ENCODE measurements at places on chromosomes 6 and 20.

DNA sequence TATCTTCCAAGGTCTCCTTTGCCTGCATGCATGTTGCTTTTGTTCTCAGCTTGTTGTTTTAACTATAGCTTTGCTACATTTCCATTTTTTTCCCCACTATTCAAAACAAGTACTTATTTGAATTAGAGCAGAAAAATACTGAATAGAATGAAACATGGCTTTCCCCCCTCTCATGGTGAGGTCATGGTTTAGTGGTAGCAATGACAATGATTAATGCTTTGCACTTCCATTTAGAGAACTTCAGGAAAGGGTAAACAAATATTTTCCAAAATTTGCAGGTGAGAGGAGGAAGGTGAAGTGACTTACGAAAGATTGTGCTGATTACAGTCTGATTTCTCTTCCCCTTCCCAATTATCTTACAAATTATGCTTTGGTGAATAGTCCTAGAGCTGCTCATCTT lies 47.8 kb upstream of the TRAF3IP2 start:
- no peak for DNase-seq

DNA sequence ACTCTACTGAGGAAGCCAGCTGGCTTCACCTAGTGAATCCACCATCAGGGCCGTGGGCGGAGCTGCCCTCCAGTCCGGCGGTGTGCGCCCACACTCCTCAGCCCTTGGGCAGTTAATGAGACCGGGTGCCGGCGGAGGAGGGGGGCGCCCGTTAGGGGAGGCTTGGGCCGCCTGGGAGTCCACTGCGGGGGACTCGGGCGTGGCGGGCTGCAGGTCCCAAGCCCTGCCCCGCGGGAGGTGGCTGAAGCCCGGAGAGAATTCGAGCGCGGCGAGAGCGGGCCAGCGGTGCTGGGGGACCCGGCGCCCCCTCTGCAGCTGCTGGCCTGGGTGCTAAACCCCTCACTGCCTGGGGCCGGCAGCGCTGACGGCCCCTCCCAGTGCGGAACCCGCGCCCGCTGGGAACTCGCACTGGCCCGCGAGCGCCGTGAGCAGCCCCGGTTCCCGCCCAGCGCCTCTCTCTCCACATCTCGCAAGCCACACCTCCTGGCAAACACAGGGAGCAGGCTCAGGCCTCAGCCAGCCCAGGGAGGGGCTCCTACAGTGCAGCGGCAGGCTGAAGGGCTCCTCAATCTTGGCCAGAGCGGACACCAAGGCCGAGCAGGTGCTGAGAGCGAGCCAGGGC lies 38.4 kb upstream of the GCNT2 start:
- no peak for DNase-seq

GRCh38 chr6:155171109-155171746 lies 92.6 kb upstream of the CLDN20 start:
- peak; percentile 79 for DNase-seq

DNA sequence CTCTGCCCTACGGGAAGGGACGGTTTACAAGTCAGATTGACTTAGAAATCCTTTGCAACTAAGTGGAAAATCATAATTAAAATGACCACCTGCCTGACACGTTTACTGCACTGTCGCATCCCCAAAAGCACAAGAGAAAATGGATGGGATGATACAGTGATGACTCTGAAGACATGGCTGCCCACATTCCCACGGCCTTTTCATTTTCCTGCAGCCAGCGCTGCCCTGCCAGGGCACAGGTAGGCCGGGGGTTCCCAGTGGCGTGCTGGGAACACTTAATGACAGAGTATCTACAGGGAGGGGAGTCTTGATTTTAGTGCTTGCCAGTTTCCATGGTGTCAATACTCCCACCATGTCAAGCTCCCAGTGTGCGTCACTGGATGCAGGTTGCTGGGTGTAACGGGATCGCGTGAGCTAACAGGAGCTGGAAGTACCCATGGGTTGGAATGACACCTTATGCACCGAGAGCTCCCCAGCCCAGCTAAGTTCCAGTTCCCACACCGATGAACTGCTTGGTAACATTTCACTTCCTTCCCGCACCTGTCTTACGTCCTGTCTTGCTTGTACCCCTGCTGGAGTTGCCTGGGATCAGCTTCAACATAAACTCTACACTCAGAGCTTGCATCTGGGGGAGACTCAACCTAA lies 129.0 kb downstream of the ANKRD60 start:
- no peak for DNase-seq

DNA sequence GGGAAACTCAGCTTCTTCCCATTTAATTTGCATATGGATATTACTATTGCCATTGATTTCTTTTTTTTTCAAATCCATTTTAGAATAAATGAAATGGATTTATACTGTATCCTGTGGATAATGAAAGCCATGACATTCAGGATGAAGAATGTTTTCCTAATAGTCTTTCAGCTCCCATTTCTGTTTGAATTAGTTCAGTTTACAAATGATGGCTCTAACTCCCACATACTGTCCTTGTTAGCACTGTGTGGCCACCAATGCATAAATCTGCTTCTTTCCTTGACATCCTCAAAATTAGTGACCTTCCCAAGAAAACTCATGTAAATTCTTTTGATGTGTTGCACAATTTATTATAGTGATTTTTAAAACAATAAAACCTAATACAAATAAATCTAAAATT lies 693.2 kb upstream of the GJE1 start:
- DNase-seq: no peak

DNA sequence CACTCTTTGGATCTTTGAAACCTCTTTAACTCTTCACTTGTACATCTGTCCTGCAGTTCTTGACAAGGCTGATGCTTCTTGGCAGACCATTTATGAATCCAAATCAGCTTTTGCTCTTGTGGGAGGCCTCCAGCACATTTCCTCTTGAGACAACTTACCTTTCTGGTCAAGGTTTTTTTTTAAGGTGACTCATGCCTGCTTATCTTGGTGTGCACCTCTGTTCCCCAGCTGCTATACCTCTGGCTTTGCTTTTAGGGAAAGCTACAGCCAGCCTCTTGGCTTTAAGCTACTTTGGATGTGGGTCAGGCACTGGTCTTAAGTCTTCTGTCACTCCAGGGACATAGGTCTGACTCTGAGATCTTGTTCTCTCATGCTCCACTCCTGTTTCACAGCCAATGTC lies 106.5 kb downstream of the PHF3 start:
- no peak for DNase-seq

DNA sequence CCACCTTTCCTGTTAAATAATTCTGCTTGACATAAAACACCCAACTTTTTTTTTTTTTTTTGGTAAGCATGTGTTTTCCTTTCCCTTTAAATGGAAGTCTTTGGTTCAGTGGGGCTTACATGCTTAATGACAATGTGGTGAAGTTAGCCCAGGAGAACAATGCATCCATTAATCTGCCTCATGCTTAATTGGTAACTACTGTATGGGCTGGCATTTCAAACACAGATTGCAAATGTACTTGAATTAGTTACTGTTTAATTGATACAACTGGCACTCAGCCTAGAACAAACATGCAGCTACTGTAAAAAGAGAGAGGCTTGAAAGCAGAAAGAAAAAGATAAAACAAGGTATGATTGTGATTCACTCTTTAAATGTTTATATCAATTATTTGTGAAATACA lies 483.6 kb upstream of the NOX3 start:
- DNase-seq: no peak

- DNase-seq: no peak
Measured at GRCh38 chr20:33773412-33774089, 37.6 kb upstream of the CHMP4B start.

GRCh38 chr20:11926292-11926998 lies 8.8 kb downstream of the BTBD3 start:
- DNase-seq: no peak

DNA sequence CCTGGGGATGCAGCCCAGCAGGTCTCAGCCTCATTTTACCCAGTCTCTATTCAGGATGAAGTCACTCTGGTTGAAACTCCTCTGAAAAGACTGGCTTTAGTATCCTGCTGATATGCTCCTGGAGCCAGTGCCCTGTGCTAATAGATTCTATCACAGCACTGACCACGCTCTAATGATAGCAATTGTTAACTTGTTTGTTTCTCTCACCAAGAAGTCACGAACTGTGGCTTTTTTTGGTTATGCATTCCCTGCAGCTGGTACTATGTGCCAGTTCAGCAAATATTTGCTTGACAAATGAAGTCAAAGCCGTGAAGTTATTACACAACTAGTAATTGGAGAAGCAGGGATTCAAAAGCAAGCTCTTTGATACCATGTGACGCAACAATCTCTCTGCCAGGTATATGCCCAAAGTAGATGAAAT lies 754.6 kb downstream of the KIF16B start:
- no peak for DNase-seq

- DNase-seq: no peak
Measured at GRCh38 chr20:1319462-1319861, 9.5 kb downstream of the SDCBP2 start.

- DNase-seq: no peak
Measured at GRCh38 chr6:129875610-129876520, 14.8 kb upstream of the TMEM244 start.

DNA sequence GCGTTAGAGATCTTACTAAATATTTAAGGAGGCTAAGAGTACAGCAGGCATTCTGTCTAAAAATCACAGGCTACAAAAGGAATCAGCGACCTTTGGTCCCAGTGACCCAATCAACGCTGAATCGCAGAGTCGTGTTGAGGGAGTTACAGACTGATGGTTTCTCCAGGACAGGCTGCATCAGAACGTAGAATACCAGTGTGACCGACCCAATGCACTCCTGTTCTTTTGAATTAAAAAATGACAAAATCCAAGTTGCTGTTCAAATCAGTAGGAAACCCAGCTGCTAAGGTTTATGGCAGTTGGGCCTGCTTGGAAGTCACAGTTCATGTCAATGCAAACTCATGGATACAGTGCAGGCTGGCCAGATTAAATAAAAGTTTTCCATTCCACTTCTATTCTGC lies 155.8 kb upstream of the AFDN start:
- no peak for DNase-seq

GRCh38 chr20:12679447-12679846 lies 329.3 kb upstream of the SPTLC3 start:
- no peak for DNase-seq

DNA sequence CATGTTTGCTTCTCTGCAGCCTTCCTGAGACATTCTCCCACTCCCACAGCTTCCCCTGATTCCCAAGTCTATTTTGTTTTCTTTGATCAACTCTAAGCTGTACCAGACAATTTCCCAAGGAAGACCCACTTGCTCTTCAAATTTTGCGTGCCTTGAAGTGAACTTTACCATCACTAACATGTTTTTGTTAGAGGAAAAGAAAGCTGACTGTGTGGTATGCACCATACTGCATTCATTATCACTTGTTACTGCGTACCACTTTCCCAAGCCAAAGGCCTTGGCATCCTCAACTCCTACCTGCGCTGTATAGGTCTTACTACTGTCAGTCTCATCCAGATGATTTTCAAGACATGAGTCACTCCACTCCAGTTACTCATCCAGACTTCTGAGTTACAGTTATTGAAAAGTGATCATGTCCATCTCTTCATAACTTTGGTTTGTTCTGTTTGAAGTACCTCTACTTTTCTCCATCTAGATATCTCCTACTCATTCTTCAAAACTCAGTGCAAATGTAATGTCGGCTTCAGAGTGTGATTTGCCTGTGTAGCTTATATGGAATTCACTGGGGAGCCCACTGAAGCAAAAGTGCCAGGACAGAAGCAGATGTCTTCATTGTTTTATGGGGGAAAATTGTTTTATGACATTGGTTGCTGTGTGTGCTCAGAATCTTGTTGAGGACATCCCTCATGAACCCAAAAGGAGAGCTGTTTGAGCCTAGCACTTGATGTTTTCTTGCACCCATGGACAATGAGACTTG lies 5.2 kb downstream of the RPS12 start:
- DNase-seq: peak; percentile 59

DNA sequence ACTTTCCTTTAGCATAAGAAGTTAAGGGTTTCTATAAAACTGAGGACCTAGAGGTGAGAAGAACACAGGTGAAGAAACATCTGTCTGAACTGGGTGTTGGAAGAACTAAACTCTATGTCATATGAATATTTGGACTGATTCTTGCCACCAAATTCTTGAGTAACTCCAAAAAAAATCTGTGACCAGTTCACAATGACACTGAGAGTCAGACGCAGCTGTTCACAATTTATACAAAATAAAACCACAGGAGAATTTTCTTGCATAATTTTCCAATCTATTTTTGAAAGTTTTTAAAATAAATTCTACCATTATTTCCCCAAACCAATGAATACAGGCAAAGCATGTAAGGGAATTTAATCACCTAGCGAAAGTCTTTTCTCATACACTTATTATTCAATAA lies 148.1 kb upstream of the TCF21 start:
- no peak for DNase-seq

Data from RWPE1 (cell line).